ENCODE measurements at places on chromosomes 1 and 21.

DNA sequence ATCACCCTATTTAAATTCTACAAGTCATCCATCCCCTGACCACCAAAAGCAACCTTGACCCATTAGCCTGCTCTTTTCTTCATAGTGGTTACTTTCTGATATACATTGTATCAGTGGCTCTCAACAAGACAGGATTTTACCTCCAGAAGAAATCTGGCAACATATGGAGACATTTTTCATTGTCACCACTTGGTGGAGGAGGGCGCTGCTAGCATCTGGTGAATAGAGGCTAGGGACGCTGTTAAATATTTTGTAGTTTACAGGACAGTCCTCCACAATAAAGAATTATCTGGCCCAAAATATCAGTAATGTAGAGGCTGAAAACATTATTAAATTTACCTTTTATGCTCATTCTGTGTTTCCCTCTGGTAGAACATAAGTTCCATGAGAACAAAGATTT lies 6.1 kb downstream of the HSPA13 start:
- no peak for DNase-seq

- DNase-seq: no peak
Observed at GRCh38 chr1:52907068-52907811, 14.3 kb downstream of the ECHDC2 start.

DNA sequence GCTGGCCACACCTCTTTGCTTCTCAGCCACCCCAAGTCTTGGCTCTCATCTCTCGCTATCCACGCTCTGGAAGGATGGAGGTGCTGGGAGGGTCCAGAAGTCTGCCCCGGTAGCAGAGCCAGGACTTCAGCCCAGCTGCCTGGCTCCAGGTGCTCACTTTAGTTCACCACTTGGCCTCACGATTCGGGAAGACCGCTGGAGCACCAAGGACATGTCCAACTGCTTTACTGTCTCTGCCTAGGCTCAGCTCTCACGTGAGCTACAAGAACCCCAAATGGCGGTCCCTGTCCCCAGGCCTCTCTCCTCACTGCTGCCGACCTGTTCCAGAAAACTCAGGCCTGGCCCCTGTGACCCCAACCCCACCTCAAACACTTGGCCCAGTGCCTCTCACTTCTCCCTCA lies 3.4 kb downstream of the TRIM11 start:
- no peak for DNase-seq

DNA sequence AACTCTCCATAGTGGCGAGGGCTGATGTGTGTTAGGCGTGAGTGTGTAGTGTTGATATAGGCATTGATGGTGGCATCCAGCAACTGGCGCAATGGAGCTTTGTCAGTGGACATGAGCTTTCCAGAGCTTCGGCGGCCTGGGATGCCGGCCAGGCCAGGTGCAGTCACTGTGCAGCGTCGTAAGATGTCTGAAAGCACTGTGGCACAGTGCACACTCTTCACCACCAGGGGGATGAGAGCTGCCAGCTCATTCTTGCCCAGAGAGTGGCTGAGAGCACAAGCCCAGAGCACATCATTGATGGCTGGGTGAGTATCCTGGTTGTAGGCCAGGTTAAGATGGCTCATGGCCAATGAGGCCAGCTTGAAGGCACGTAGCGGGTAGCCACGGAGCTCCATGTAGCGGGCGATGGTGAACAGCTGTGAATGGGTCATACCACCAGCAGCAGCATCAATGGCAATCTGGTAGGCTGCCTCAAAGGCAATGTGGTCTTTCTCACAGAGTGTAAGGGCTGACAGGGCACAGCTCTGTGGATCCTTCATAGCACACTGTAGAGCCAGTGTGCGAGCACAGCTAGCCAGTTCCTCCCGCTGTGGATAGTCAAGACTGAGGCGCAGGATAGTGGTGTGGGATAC lies 6.7 kb downstream of the UROD start:
- no peak for DNase-seq

DNA sequence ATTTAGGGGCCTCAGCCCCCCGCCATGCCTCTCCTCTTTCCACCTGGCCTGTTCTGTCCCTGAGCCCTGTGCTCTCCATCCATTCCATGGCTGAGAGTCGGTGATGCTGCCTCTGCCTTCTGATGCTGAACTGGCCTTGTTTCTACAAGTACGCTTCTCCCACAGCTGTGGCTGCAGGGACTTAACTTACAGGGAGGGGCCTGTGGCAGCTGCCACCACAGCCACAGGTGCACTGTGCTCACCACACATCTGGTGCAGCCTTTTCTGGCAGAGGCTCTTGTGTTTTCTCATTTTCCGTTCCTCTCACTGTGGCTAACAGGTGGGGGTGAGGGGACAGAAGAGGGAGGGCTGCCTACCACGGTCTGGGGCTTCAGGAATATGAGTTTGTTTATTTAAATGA lies 4.2 kb downstream of the FMO1 start:
- DNase-seq: no peak

DNA sequence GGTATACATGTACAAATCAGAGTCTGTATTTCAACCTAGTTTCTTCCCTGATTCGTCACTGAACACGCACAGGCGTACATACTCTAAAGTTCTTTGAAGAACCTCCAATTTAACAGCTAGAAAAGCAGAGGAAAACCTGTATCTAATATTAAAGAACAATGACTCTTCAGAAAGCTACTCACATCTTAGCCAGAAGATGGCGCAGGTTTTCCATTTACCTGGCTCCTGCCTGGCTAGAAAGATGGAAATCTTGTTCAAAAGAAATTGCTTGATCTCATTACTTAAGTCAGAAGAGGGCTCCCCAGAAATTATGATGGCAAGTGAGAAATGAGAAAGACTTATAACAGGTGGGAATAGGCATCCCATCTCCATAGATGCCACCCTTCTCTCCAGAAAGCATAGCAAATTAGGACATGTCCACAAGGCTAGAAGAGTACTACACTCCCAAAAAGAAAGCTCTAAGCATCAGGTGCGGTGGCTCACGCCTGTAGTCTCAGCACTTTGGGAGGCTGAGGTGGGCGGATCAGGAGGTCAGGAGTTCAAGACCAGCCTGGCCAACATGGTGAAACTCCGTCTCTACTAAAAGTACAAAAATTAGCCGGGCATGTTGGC lies 19.0 kb upstream of the L1TD1 start:
- no peak for DNase-seq

GRCh38 chr1:168054117-168054516 lies 82.6 kb downstream of the GPR161 start:
- no peak for DNase-seq
